Pons (tissue), 1 donor: ENCODE measurements at places on chromosomes 16 and 17.

- DNase-seq = no peak
Observed at GRCh38 chr17:75647061-75647460, 13.8 kb downstream of the SMIM5 start.

- no peak for DNase-seq
Observed at GRCh38 chr16:80123189-80123588, 417.6 kb upstream of the DYNLRB2 start.

GRCh38 chr16:70664325-70665112, 18.2 kb downstream of the IL34 start:
- no peak for DNase-seq

DNA sequence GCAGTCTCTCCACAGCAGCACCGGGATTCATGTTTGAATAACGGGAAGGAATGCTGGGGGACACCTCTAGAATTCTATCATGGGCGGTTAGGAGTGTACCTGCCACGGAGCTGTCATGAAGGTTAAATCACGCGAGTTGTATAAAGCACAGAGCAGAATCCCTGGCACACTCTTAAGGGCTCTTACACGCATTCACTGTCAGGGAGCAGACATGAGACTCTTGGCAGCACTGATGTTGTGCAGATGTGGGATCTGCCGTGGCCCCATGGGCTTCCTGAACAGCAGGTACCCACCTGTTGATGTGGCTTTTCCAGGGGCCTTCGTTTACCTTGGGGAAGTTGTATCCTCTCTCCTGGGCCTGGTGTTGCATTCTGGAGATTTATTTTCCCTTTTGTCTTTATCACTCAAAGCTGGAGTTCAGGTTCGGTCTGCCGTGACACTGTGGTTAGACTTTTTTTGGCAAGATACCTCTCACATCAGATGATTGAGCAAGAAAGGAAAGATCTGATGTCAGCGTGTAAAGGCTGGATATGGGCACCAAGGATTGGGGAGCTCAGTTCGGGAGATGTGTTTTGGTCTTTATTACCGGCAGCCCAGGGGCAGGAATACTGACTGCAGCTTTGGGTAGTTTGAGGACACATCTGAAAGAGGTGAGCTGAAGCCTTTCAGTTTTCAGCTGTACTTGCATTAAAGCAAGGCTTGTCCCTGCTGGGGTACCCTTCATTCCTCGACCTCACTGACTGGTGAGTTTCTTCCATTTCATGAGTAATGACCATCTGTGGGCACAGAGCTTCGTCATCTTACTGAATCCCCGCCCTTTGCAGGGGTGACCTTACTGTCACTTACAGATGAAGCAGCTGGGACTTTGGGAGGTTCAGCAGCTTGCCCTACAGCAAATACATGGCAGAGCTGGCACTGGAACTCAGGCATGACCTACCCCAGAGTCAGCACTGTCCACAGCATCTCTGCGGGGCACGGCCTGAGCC, 19.3 kb downstream of the KNOP1 start:
- no peak for DNase-seq
